ENCODE measurements at places on chromosomes 3 and 15. TPM values are rescaled to one million over a fixed set of nuclear protein-coding genes. Genes with fewer than 3 reads are reported as not detected.

HIGD2B gene
- total RNA-seq = 0.24 TPM

TNFAIP8L3 gene
- total RNA-seq = not detected

- H3K27ac ChIP-seq = no peak overlapping the region
- H3K4me3 ChIP-seq = no peak overlapping the region
- peaks cover 7% of the 10 kb centered on the region for H3K27me3 ChIP-seq
- DNase-seq = no peak
- no peaks in the 10 kb centered on the region for H3K36me3 ChIP-seq
- H3K4me1 ChIP-seq = no peaks in the 10 kb centered on the region
Measured at GRCh38 chr3:131444180-131444579, 58.6 kb downstream of the MRPL3 start.

CERS3 gene
- 0.18 TPM for total RNA-seq

C3orf80 gene
- total RNA-seq = not detected

GRCh38 chr15:40340740-40341400, at the start of gene CCDC9B:
Gene CCDC9B (minus strand): TSS chr15:40340939. CDS start chr15:40340819, 120 bp downstream.
- no peaks in the 10 kb centered on the region for H3K27me3 ChIP-seq
- H3K27ac ChIP-seq = no peak within 1 kb of the TSS
- no peak for DNase-seq
- H3K4me1 ChIP-seq = peaks cover 13% of the 10 kb centered on the region
- no peaks in the 10 kb centered on the region for H3K36me3 ChIP-seq

DNA sequence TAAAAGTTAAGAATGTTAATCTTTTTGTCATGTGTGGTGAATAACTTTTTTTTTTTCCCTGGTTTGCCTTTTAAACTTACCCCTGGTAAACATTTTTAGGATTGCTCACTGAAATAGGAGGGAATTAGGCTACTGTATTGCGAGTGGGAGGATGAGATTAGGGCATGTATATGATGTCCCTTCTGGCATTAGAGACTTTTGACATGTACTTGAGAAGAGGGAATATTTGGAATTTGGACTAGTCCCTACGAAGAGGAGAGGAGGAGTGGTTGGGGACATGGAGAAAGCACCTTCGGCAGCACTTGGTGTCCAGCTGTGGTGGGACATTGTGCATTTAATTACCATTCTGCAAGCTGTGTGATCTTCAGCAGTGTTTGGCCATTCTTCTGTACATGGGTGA, 25.0 kb downstream of the PDE8A start:
- no peak for DNase-seq
- H3K36me3 ChIP-seq = no peaks in the 10 kb centered on the region

DNA sequence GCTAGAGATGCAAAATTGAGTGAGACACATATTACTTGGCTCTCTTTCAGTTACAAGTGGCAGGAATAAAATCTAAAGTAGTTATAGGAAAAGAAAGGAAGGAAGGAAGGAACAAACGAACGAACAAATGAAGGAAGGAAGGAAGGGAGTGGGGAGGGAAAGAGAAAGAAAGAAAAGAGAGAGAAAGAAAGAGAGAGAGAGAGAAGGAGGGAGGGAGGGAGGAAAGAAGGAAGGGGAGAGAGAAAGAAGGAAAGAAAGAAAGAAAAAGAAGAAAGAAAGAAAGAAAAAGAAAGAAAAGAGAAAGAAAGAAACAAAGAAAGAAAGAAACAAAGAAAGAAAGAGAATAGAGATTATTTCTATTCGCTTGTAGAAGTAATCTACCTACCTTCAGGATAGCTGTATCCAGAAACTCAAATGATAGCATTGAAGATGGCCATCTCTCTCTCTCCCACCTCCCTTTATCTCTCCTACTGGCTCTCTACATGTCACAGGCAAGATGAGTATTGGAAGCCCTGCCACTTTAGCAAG, 229.7 kb upstream of the TLE3 start:
- no peaks in the 10 kb centered on the region for H3K36me3 ChIP-seq
- H3K4me1 ChIP-seq = peaks cover 13% of the 10 kb centered on the region
- no peak overlapping the region for H3K27ac ChIP-seq
- H3K4me3 ChIP-seq = no peak overlapping the region

PROS1 gene
- total RNA-seq = not detected

Measured in activated CD8-positive, alpha-beta T cell treated with anti-CD3 and anti-CD28 coated beads, Interleukin-2, amount 10 ng/mL, durations not matched to agents 7 days and 5 days (primary cell).